Mesenchymal stem cell (in vitro differentiated cells and primary cell): ENCODE measurements at places on chromosomes 4 and X.

DNA sequence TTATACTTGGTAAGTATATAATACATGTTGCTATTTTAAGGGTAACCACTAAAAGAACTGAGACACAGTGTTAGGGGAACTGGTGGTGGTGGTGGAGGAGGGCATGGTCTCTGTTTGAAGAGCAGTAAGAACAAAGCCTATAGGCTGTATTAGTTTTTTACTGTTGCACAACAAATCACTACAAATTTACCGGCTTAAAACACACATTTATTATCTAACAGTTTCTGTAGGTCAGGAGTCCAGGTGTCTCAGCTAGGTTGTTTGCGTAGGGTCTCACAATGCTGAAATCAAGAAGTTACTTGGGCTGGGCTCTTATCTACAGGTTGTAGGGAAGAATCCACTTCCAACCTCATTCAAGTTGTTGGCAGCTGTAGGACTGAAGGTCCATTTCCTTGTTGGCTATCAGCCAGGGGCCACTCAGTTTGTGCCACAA, 52.6 kb downstream of the CASK start:
- H3K27ac ChIP-seq, result no peak overlapping the region
- H3K4me3 ChIP-seq, result no peak overlapping the region
- DNase-seq, result no peak
- H3K27me3 ChIP-seq, result no peaks in the 10 kb centered on the region

- H3K4me3 ChIP-seq, result no peak overlapping the region
- DNase-seq, result peak; percentile 18
- H3K4me1 ChIP-seq, result no peaks in the 10 kb centered on the region
- no peaks in the 10 kb centered on the region for H3K36me3 ChIP-seq
Observed at GRCh38 chr4:106615961-106616360, 247.4 kb upstream of the GIMD1 start.

GRCh38 chr4:130995988-130996387, 1900.0 kb downstream of the C4orf33 start:
- no peak for DNase-seq
- no peak overlapping the region for H3K4me3 ChIP-seq
- no peaks in the 10 kb centered on the region for H3K27me3 ChIP-seq
- no peaks in the 10 kb centered on the region for H3K36me3 ChIP-seq
- no peak overlapping the region for H3K27ac ChIP-seq

- H3K4me1 ChIP-seq, result peaks cover 5% of the 10 kb centered on the region
- H3K27me3 ChIP-seq, result no peaks in the 10 kb centered on the region
- no peak overlapping the region for H3K4me3 ChIP-seq
- peak overlapping the region; percentile 6 for H3K27ac ChIP-seq
Observed at GRCh38 chr4:86977621-86978184, 42.9 kb downstream of the AFF1 start.

DNA sequence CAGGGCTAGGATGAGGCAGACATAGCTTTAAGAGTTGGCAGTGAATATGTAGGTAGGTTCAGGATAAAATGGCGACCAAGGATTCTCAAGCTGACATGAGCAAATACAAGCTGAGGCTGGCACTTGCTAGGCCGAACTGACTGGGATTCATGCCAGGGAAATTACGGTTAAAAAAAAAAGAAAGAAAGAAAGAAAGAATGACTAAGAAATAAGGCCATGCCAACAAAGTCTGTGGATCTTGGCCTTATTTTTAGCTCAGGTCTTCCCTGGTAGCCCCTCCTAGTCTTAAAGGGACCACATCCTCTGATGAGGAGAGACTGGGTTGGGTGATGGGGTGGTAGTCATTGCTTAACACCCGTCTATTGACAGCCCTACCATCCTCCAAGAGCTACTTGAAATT, 64.4 kb upstream of the KLHL13 start:
- H3K36me3 ChIP-seq, result no peaks in the 10 kb centered on the region
- no peaks in the 10 kb centered on the region for H3K4me1 ChIP-seq
- peaks cover 2% of the 10 kb centered on the region for H3K27me3 ChIP-seq
- no peak overlapping the region for H3K4me3 ChIP-seq

- no peak overlapping the region for H3K27ac ChIP-seq
- peaks cover 7% of the 10 kb centered on the region for H3K27me3 ChIP-seq
- no peak for DNase-seq
- H3K4me1 ChIP-seq, result no peaks in the 10 kb centered on the region
- H3K36me3 ChIP-seq, result no peaks in the 10 kb centered on the region
- no peak overlapping the region for H3K4me3 ChIP-seq
Observed at GRCh38 chrX:1134156-1134555, 78.3 kb downstream of the CRLF2 start.

GRCh38 chr4:94870146-94870545, 112.4 kb downstream of the BMPR1B start:
- H3K4me1 ChIP-seq, result no peaks in the 10 kb centered on the region
- no peaks in the 10 kb centered on the region for H3K36me3 ChIP-seq
- H3K27me3 ChIP-seq, result no peaks in the 10 kb centered on the region
- no peak overlapping the region for H3K4me3 ChIP-seq
- H3K27ac ChIP-seq, result no peak overlapping the region

DNA sequence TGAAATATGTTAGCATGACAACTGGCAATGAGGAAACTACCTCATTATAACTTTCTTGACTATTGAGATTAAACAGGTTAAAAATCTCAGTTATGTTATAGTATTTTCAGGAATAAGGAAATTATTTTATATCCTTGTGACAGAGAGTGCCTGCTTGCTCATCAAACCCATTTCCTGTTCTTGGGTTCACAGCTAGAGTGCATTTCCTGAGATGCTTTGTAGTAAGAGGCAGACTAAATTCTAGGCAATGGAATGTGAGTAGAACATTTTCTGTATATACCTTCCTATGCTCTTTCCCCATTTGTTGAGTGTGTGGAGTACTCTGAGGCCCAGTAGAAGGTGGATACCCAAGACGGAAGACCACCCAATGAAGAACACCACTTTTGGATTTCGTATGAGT, 96.9 kb upstream of the CASK start:
- no peaks in the 10 kb centered on the region for H3K27me3 ChIP-seq
- H3K4me3 ChIP-seq, result no peak overlapping the region

- no peak overlapping the region for H3K4me3 ChIP-seq
- H3K27me3 ChIP-seq, result no peaks in the 10 kb centered on the region
- H3K4me1 ChIP-seq, result no peaks in the 10 kb centered on the region
- DNase-seq, result no peak
- H3K36me3 ChIP-seq, result no peaks in the 10 kb centered on the region
Observed at GRCh38 chrX:5155301-5155700, 1073.4 kb downstream of the NLGN4X start.

- H3K4me1 ChIP-seq, result no peaks in the 10 kb centered on the region
- H3K27me3 ChIP-seq, result no peaks in the 10 kb centered on the region
- peaks cover 51% of the 10 kb centered on the region for H3K36me3 ChIP-seq
Observed at GRCh38 chr4:106245176-106245575, 70.8 kb downstream of the TBCK start.

DNA sequence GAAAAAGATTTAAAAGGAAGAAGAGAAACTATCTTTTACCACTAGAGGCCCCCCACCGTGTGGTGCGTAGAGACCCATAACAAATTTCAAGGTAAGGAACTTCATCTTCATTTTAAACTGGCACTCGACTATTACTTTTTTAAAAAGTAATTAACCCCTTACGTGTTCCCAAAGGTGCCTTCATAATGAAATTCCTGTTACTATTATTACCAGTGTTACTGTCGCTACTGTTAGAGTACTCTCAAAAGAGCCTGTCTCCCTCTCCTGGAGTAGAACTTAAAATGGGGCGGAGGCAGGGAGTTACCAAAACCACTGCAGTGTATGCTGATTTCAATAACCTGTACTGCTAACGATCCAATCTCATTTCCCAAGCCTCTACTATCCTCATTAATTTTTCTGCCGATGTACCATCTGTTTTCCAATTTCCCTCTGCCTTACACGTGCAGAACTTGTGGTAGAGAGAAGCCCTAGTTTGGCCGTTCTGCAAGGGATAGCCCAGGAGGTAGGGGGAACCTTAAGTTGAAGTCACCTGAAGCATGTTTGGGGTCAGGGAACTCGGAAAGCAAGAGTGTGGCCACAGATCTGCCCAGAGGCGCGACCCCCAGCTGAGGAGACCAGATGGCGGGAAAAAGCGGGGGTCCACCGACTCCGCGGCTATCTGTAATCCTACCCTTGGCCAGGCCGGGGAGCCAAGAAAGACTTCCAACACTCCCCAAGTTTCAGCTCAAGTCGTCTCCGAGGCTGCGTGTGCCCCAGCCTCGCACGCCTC, 720 bp upstream of the STK26 start:
- no peaks in the 10 kb centered on the region for H3K36me3 ChIP-seq
- peaks cover 28% of the 10 kb centered on the region for H3K27me3 ChIP-seq
- no peak overlapping the region for H3K27ac ChIP-seq

GRCh38 chr4:148776941-148777340, 334.7 kb upstream of the NR3C2 start:
- H3K36me3 ChIP-seq, result no peaks in the 10 kb centered on the region
- peak overlapping the region; percentile 57 for H3K27ac ChIP-seq
- no peak overlapping the region for H3K4me3 ChIP-seq
- H3K4me1 ChIP-seq, result no peaks in the 10 kb centered on the region

- H3K4me1 ChIP-seq, result peaks cover 2% of the 10 kb centered on the region
- peak; percentile 36 for DNase-seq
- H3K27ac ChIP-seq, result peak overlapping the region; percentile 30
- H3K27me3 ChIP-seq, result no peaks in the 10 kb centered on the region
- H3K36me3 ChIP-seq, result peaks cover 71% of the 10 kb centered on the region
- no peak overlapping the region for H3K4me3 ChIP-seq
Observed at GRCh38 chr4:55409468-55410171, 13.9 kb downstream of the TMEM165 start.

DNA sequence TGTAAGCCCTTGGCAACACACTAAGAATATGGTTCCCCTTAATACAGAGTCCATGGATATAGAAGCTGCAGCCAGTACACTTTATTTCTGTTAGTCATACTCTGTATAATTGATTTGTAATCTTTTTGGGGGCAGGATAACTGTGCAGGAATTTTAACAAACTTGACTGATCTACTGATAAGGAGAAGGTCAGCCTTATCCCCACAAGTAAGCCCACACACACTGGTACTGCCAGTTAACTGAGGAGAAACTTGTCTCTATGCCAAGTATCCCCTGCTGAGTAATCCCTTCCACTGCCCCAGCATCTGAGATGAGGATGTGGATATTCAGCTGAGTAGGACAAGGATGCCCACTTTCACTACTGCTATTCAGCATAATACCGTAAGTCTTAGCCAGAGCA, 154.9 kb upstream of the CXXC4 start:
- H3K36me3 ChIP-seq, result no peaks in the 10 kb centered on the region
- no peaks in the 10 kb centered on the region for H3K27me3 ChIP-seq
- DNase-seq, result no peak
- no peak overlapping the region for H3K4me3 ChIP-seq

DNA sequence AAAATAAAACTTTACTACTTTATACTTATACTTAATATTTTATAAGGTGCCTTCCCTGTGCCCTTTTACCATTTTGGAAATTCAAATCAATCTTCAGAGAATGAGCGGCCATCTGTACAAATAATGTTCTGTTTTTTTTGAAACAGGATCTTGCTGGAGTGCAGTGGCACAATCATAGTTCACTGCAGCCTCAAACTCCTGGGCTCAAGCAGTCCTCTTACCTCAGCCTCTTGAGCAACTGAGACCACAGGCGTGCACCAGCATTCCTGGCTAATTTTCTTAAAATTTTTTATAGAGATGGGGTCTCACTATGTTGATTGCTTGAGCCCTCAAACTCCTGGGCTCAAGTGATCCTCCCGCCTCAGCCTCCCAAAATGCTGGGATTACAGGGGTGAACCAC, 53.5 kb downstream of the FAM114A1 start:
- peaks cover 13% of the 10 kb centered on the region for H3K4me1 ChIP-seq
- peak overlapping the region; percentile 54 for H3K27ac ChIP-seq
- peaks cover 34% of the 10 kb centered on the region for H3K36me3 ChIP-seq
- no peak for DNase-seq
- no peak overlapping the region for H3K4me3 ChIP-seq

DNA sequence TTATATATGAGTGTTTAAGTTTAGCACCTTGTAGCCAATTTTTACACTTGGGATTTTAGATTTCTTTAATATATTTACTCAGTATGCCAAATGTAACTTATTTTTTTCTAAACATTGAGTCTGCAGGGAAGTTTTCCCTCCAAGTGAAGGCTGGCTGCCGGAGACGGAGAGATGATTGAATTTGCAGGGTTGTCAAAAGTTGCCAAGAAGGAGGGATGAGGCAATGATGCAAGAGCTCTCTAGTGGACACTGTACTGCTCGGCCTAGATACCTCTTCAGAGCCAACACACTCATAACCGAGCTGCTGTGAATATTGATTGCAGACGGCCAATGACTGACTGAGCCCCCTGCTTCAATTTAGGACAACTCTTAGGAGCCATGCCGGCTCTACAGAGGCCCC, 318.6 kb upstream of the CASK start:
- H3K4me3 ChIP-seq, result no peak overlapping the region
- no peaks in the 10 kb centered on the region for H3K36me3 ChIP-seq
- no peak for DNase-seq
- no peaks in the 10 kb centered on the region for H3K4me1 ChIP-seq
- H3K27ac ChIP-seq, result no peak overlapping the region

DNA sequence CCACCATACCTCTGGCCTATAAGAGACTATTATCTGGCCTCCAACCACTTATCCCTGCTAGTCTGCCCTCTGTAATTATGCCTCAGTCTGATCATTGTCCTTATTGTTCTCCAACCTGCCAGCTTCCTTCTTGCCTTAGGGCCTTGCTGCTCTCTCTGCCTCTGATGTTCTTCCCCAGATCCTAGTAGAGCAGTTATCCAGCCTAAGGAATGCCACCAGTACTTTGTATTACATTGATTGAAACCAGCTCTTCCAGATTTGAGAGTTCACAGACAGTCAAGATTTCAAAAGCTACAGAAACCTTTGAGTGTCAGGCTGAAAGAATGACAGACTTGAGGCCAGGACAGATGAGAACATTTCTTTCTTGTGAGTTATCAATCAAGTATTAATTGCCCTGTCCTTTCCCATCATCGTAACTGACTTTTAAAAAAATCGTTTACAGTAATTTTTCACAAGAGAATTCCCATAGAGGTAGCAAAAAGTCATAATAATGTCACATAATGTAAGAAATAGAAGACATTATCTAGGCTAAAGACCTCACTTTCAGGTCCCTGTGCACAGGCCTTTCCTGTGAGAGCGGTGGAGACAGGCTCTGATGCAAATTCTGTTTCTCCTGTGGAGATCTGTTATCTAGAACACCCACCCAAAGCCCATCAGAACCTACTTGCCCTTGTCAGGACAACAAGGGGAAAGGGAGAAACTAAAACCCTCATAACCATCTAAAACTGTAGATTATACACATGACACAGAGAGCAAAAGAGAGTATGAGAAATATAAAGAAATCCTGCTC, 64.1 kb upstream of the GUCY1A1 start:
- no peaks in the 10 kb centered on the region for H3K36me3 ChIP-seq
- no peak overlapping the region for H3K4me3 ChIP-seq
- H3K27ac ChIP-seq, result no peak overlapping the region
- H3K27me3 ChIP-seq, result no peaks in the 10 kb centered on the region
- peak; percentile 45 for DNase-seq

DNA sequence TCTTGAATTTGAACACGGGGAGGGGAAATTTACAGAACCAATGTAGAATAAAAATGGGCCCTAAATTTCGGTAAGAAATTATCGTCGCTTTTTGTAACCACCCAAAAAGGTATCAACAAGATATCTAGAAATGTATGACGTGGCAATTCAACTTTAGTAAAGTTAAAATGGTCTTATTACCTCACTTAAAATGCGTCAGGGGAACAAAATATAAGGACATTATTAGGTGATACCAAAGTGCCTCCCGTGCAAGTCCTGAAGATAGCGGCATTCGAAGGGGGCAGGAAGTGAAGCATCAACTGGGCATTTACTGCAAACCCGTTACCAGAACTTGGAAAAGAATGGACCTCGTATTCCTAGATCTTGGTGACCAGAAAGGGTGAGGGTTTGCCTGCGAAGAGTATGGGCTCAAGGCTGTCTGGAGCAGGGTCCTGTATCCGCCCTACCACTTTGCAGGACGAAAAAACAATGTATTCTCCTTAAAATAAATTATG, 980 bp downstream of the AP1S2 start:
- no peaks in the 10 kb centered on the region for H3K4me1 ChIP-seq
- H3K4me3 ChIP-seq, result peak overlapping the region; percentile 83
- H3K36me3 ChIP-seq, result no peaks in the 10 kb centered on the region
- peak; percentile 25 for DNase-seq
- no peak overlapping the region for H3K27ac ChIP-seq
